A549 treated with ZK216348 at 1 μM for 4 hours (cell line): ENCODE measurements at places on chromosomes 13 and 19. TPM values are rescaled to one million over a fixed set of nuclear protein-coding genes. Genes with fewer than 3 reads are reported as not detected.

THAP8 gene
- total RNA-seq = 3.4 to 8.1 TPM (median 7.1 TPM) in 5 replicates

STRN4 gene
- 55.5 to 95.1 TPM (median 89.6 TPM) in 5 replicates for total RNA-seq

ZNF154 gene
- not detected in 5 replicates for total RNA-seq

VSTM1 gene
- total RNA-seq = 0.55 to 0.92 TPM (median 0.78 TPM) in 3 of 5 replicates, not detected in the others

EDDM13 gene
- not detected in 5 replicates for total RNA-seq

ZNF813 gene
- 0.11 to 0.49 TPM (median 0.31 TPM) in 5 replicates for total RNA-seq

PRR20B gene
- total RNA-seq = not detected in 5 replicates

NLRP4 gene
- not detected in 5 replicates for total RNA-seq

SHKBP1 gene
- 81.7 to 154 TPM (median 141 TPM) in 5 replicates for total RNA-seq

C19orf67 gene
- total RNA-seq = not detected in 5 replicates

MYO16 gene
- total RNA-seq = 0.08 to 0.09 TPM in 2 of 5 replicates, not detected in the others

CACNG6 gene
- total RNA-seq = 7.7 to 12.8 TPM (median 12.1 TPM) in 5 replicates

SMIM44 gene
- not detected in 5 replicates for total RNA-seq

CBARP gene
- 2.3 to 6.0 TPM (median 4.7 TPM) in 5 replicates for total RNA-seq

GAPDHS gene
- not detected in 5 replicates for total RNA-seq

UBE2L5 gene
- not detected in 5 replicates for total RNA-seq

FPR1 gene
- 0.08 to 0.14 TPM (median 0.08 TPM) in 3 of 5 replicates, not detected in the others for total RNA-seq

GZMM gene
- 0.28 to 0.63 TPM (median 0.43 TPM) in 4 of 5 replicates, not detected in the other for total RNA-seq

ALKBH6 gene
- 22.9 to 29.8 TPM (median 26.6 TPM) in 5 replicates for total RNA-seq

REEP6 gene
- 2.8 to 5.5 TPM (median 4.6 TPM) in 5 replicates for total RNA-seq

CEACAM20 gene
- total RNA-seq = 0.09 to 0.11 TPM in 2 of 5 replicates, not detected in the others

SSC5D gene
- total RNA-seq = 0.69 to 1.2 TPM (median 0.82 TPM) in 5 replicates

ZNF135 gene
- total RNA-seq = not detected in 5 replicates
